Effector CD8-positive, alpha-beta T cell (primary cell): ENCODE measurements at places on chromosomes 6 and 20.

DNA sequence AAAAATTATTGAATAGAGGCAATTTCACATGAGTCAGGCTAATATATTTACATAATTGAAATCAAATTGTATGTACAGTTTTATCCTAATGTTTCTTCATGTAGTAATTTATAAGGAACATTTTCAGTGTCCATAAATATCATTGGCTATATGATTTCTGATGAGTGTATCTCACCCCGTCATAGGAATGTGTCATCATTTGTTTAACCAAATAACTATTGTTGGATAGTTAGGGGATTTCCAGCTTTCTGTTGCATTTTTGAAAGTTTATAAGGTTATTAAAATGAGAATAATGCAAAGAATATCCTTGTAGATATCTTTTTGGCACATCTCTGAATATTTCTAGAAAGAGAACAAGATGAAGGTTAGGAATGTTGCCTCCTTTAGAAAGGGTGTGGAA, 39.0 kb downstream of the SYTL3 start:
- DNase-seq: no peak

DNA sequence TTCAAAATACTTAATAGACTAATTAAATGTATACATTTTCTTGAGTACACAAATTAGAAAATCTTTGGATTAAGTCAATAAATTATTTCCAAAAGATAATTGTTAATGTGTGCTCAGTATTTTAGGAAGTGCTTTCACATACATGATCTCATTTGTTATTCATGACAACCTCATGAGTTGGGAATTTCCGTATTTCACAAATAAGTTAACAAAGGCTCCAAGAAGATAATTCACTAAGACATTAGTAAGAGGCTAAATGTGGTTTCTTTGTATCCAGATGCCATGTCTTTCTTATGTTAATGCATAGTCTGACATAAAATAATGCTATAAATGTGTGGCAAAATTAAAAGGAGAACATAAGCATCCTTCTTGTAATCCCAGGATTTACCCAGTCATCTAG, 79.5 kb upstream of the TCF21 start:
- DNase-seq: no peak

DNA sequence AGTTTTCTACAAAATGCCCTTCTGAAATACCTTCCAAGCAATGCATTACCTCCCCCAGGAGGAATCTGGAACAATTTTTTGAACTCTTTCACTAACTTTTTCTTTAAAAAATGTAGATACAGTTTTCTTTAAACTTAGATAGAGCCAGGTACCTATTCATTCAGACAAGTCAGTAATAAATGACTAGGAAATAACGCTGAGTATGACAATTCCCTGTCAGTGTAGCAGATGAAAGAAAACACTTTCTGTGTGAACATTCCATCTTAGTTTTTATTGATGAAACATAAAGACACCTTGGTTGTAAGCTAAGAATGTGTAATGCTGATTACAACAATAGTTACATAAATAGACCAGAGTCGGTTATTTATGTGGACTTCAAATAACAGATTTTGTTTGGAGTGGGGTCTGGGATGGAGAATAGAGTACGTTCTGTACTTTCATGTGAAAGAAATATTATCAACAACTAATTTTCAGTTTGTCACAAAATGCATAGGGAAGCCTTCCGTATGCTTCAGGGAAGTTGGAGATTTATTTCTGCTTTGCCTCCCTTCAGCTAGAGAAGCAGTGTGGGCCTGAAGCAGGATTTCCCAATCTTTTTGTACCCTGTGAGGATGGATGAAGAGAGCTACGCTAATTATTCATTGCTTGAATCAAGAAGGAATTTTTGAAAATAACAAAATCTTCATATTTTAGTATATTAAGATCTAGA, 19.2 kb upstream of the QKI start:
- DNase-seq: no peak

DNA sequence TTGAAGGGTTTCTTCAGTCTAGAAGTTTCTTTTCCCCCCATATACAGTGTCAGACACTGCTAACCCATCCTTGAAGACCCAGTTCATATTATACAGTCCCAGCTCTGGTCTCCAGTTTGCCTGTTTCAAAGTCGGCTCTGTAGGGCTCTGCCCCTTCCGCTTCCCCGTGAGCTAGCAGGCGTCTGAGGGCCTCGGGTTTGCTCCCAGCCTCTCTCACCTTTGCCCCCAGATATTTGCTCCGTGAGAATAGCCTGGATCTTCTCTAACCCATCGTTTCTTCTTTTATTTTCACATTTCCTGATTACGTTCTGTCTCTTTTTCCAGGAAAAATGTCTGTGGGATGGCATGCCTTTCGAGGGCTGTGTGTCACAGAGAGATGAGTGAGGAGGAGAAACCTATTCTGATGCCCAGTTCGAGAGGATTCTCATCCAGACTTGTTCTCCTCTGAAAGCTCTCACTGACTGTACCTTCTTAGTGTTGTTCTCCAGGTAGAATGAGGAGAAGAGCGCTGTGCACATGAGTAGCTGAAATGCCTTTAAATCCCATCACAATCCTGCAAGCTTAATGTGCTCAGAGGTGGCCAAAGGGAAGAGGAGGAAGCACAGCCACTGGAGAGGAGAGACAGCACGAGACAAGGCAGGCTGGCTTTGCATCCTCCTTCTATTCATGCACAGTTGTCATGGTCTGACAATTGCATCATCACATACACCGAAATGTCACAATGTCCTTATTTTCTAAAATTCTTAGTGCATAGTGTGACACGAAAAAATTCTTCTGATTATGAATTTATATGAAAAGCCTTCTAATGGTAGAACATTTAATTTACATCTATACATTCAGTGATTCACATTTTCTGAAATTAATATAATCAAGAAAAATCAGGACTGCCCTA, 171.1 kb downstream of the FOXA2 start:
- no peak for DNase-seq

DNA sequence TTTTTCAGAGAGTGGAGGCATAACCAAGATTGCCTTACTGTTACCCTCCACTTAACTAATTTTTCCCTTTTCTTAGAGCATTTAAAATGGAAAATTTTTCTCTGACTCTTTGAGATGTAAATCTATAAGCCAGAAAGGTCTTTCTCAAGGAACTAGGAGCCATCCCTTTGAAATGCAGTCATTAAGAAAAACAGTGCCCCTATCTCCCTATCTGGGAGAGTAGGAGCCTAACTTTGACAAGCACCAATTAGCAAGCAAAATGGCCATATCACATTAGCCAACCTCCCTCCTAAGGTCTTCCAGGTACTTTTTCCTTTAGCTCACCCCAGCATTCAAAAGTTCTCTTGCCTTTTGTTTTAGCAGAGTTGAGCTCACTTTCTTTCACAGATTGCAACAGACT, 570.5 kb downstream of the EPHA7 start:
- DNase-seq: no peak

GRCh38 chr6:167291623-167292300, 647 bp downstream of the UNC93A start:
- DNase-seq: no peak

GRCh38 chr6:111738156-111738555, 132.5 kb upstream of the TRAF3IP2 start:
- DNase-seq: no peak

GRCh38 chr20:15319439-15319838, 982.0 kb upstream of the FLRT3 start:
- no peak for DNase-seq

GRCh38 chr6:15519681-15520080, 143.1 kb downstream of the DTNBP1 start:
- DNase-seq: no peak

DNA sequence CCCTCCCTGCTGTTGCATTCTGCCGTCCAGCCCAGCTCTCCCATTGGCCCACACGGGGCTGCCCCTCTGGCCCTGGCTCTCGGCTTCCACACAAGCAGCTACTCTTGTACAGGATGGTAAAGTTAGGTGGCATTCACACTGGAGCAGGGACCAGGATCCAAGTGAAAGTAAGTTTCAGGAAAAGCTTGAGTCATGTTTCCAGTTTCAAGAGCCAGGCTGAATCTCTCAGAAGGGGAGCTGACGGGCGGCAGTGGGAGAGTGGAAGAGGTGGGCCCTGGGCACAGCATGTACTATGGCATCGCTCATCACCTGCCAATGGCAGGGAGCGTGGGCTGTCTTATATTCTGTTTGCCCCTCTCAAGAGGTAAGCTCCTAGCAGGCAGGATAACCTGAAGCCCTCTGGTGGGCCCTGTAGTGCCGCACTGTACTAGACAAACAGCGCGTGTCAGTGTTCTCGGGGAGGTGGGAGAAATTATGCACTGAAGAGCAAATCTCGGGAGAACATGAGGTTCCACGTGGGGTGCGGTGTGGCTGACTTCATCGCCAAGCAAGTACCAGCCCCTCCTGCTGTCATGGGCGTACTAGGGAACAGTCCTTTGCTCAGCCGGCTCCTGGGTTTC, 241.5 kb downstream of the NRN1 start:
- no peak for DNase-seq

- no peak for DNase-seq
Observed at GRCh38 chr6:38555606-38556005, 84.1 kb downstream of the BTBD9 start.

DNA sequence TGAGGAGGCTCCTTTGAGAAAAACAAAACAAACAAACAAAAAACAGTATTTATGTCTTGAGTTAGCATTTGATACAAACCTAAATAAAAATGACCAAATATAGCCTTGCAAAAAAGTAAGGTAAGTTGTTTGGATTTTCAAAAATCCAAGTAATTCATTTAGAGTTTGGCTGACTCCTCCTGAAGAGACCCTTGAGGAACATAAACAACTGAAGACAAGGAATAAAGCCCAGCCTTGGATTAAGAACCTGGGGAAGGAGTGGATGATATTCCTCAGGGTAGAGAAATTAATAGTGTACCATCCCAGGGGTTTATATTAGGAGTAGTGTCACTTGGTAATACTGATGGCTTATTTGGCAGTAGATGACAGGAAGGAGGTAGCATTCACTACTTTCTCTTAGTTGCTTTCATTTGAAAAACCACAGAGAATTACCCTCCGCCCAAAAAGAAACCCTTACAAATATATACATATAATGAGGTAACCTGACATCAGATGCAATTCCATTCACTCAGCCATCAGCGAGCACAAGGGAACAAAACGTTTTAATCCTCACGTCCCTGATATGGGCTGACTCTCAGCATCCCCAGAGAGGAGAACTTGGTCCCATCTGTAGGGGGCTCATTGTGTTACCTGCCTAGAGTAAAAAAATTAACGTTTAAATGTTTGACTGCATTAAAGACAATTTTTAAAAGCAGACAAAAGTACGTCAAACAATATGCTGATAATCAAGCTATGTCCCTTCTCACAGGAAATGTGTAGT, 57.0 kb downstream of the SOBP start:
- DNase-seq: no peak

GRCh38 chr6:153138930-153139329, 7.8 kb upstream of the RGS17 start:
- no peak for DNase-seq

GRCh38 chr6:129498950-129499842, 210.8 kb downstream of the ARHGAP18 start:
- no peak for DNase-seq

- no peak for DNase-seq
Observed at GRCh38 chr6:39646751-39647420, 78.3 kb downstream of the KIF6 start.

GRCh38 chr6:31114541-31114878, at the start of gene PSORS1C1:
Gene PSORS1C1, plus strand, starts transcription at chr6:31114800. Its CDS starts 14,833 bp downstream, at chr6:31129633.
- DNase-seq: no peak

- DNase-seq: no peak
Observed at GRCh38 chr20:20699144-20699543, 13.3 kb downstream of the RALGAPA2 start.

- DNase-seq: peak; percentile 35
Observed at GRCh38 chr6:6724539-6725467, 136.3 kb downstream of the LY86 start.

DNA sequence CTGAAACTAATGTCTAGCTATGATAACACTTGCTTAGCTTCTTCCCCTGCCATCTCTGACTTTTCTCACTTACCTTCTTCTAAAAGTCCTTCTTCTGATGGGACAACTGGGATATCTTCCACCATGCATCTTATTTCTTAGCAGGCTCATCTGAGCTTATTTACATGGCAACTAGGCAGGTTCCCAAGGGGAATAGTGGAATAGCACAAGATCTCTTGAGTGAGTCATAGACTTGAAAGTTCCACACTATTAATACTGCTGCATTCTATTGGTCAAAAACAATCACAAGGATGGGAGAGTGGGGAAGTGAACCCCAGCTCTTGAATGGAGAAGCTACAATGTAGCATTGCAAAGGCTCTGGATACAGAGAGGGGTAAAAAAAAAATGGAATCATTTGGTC, 142.1 kb downstream of the HAO1 start:
- DNase-seq: no peak

DNA sequence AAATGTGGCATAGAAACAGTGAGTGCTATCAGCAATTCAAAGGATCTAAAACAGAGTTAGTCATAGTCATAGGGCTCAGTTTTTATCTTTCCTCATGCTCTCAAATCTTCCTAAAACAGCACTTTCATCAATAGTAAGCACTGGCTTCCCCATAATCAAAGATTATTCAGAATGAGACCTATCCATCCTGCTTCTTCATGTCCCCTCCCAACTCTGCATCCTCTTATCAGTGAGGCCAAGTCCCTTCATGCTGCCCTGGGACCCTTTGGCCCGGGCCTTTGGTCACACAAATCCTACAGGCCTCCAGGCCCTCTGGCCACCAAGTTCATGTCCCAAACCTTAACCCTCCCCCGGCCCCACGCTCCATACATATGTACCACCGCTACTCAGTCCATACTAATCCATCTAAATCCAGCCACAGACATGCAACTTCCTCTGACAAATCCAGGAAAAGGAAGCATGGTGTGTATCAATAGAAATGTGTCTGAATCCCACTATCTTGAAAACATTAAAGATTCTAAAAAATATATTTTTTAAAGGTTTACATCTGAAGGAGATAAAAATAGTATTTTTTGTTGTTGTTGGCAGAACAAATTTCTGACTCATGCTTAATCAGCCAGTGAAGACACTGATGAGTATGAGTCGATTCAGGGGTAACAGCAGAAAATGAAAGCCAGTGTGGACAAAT, 143.5 kb downstream of the PDE7B start:
- no peak for DNase-seq

GRCh38 chr20:34876406-34877282, at the start of gene ACSS2:
Gene ACSS2, plus strand, starts transcription at chr20:34876612. Its CDS starts 34 bp downstream, at chr20:34876646.
- peak; percentile 94 for DNase-seq

GRCh38 chr6:4287811-4288244, 152.5 kb upstream of the ECI2 start:
- no peak for DNase-seq
